ENCODE measurements at places on chromosomes 16 and 17.

DNA sequence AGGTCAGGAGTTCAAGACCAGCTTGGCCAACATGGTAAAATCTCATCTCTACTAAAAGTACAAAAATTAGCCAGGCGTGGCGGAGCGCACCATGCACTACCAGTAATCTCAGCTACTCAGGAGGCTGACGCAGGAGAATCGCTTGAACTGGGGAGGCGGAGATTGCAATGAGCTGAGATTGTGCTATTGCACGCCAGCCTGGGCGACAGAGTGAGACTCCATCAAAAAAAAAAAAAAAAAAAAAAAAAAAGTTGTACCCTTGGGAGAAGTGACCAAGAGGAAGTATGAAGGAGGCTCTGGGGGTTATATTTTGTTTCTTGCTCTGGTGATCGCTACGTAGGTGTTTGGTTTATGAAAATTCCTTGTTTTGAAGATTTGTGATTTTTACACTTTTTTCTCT is 66.3 kb downstream of the LITAF start:
- DNase-seq = no peak

DNA sequence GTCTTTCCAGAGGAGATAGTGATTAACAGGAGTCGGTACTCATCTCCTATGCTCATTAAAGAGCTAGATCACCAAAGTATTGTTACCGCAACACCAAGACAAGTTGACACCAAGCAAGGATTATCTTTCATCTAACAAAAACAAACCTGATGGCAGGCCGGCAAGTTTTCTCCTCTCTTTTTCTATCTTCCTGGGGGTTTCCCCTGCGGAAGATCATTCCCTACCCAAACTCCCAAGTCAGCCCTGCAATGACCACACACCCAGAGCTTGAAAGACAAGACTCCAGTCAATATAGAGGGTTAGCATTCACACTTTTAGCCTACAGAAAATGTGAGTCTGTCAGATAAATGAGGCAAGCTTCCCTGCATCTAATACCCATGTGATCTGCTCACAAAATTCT is 312.1 kb downstream of the SOX9 start:
- DNase-seq = no peak

- peak; percentile 81 for DNase-seq
Measured at GRCh38 chr16:15682105-15682570, 32.1 kb downstream of the NDE1 start.

GRCh38 chr17:68324114-68324513 is 32.8 kb downstream of the ARSG start:
- peak; percentile 31 for DNase-seq

DNA sequence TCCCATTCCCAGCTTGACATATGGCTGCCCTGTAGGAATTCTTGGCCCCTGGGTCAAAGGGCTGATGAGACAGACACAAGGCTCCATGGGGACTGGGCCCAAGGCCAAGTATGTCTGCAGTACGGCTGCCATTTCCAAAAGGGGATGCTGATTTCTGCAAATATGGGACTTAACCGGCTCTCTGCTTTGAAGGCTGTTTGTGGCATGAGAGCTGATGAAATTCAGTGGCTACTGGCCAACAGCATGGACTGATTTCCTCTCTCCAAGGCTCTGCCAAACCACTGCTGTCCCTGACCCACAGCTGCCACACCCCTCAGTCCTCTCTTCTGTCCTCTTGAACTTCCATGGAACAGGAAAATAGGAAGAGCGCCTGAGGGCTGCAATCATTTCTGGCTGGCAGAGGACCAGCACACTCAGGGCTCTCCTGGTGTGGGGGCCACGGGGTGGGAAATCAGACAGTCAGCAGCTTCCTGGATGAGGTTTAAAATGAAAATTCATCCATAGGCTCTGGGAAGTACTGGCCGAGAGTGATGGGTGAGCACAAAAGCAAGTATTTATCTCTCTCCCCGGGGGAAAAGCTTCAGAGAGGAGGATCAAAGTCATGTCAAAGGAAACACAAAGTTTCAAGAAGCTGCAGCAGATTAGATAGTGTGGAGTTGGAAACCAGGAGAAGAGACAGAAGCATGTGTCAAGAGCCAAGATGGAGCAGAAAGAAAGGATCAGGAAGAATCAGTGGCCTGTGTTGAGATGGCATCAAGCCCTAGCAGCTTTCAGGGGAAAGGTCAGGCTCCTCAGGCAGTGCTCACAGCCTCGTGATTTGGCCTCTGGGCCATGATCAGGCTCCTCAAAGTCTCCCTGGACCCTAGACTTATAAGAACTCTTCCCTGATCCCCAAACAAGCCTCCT is 64.1 kb upstream of the SREBF1 start:
- DNase-seq = peak; percentile 54

DNA sequence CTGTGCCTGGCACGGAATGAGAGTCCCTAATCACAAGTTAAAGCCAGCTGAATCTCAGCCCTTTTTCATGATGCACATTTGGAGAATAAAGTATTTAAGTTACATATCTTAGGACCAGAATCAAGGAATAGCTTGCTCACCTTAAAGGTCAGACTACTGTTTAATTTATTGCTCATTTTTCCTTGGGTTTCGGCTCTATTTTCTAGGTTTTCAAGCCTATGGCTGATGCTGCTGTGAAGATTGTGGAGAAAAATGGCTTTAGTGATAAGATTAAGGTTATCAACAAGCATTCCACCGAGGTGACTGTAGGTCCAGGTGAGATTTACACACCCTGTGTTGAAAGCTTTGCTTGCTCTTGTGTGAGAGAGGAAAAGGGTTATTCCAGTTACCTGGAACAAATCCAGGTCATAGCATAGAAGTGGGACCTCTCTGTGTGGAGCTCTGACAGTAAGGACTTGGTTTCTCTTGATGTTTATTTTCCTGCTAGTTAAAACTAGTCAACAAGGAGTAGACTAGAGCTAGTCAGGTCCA is 18.1 kb downstream of the PRMT7 start:
- DNase-seq = no peak

DNA sequence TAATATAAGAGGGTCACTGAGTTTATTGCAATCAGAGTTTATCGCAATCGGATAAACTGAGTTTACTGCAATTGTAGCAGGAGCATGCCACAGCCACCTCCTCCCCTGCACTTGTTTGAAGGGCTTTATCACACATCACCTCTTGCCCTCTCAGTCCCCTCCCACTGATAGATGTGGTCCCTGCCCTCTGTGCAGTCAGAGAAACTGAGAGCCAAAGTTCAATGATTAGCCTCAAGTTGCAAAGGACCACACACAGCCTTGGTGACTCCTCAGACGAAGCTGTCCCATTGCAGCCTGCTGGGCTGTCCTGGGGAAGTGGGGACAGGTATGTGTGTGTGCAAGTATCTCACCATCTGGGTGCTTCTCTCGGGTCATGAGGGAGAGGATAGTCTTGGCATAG is 13.6 kb downstream of the ACLY start:
- no peak for DNase-seq

DNA sequence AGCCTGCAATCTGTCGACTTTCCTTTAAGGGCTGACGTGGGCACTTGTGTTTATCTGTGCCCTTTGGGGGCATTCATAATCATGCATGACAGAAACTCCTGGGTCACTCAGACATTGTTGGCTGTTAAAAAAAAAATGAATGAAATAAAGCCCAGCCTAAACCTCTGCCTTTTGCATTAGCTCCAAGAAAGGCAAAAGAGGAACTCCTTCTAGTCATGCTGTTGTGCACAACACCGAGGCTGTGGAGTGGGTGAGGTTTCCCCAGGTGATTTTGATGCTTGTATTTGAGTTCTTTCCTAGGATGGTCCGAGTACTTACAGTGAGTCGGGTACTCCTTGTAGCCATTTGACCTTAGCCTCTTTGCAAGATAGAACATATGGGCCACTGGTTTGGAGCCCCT is 49.6 kb upstream of the IRX6 start:
- no peak for DNase-seq

DNA sequence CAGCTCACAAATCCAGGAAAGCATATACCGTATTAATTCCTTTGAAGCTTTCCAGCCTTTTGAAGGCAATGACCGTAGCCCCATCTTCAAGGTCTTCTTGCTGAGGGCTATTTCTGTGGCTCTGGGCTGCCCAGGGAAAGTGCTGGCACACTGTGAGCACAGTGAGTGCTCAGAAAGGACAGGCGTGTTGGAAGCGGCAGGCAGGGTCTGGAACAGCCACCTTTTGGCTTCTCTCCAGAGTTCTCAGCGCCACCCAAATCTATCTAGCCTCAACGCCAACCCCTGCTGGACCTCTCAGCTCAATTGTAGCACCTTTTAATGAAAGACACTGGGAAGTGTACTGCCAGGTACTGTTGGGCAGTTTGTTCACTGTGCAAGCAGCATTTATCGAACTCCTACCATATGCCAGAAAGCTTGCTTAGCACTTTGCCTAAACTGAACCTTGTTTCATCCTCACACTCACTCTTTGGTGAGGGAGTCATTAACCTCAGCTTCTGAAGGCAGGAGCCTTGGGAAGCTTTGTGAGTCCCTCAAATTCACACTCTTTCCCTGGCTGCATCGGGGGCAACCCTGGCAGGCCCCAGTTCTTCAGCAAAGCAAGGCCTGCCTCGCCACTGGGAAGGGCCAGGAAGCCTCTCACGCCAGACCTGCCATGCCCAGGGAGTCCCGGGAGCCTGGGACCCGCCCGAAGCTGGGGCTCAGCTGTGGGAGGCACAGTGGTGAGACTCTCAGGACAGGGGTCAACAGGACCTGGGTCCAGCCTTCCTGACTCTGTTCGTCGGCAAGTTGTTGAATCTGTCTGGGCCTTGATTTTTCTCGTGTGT is 13.5 kb upstream of the CIBAR2 start:
- no peak for DNase-seq

DNA sequence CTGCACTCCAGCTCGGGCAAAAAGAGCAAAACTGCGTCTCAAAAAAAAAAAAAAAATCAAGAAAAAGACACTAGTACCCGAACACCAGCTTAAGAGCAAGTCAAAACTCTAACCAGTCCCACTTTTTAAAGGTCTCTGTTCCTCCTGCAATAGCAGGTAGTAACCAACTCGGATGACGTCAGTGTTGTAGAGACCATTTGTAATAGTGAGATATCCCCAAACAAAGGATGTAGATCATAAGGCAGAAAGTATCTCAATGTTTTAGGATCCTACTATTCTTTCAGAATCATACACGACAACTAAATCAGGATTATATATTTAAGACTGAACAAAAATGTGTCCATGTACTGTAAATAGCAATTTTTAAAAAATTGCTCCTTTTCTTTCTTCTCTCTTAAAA is 2.4 kb downstream of the JPT1 start:
- DNase-seq = no peak

DNA sequence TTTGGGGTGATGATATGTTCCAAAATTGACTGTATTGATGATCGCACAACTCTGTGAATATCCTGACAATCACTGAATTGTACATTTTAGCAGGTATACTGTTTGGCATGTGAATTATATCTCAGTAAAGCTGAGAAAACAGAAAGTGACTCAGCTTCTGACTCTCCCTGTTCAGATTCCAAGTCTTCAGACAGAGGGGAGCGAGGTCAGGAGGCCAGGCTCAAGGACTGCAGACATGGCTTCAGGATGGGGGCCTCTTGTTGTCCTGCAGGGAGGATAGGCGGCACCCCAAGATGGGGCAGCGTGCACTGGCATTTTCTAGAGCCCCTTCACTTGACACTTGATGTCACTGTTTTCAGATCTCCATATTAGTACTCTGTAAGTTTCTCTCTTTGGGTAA is 45.6 kb downstream of the KNOP1 start:
- no peak for DNase-seq

- DNase-seq = no peak
Measured at GRCh38 chr16:28186752-28187151, 25.0 kb downstream of the XPO6 start.

DNA sequence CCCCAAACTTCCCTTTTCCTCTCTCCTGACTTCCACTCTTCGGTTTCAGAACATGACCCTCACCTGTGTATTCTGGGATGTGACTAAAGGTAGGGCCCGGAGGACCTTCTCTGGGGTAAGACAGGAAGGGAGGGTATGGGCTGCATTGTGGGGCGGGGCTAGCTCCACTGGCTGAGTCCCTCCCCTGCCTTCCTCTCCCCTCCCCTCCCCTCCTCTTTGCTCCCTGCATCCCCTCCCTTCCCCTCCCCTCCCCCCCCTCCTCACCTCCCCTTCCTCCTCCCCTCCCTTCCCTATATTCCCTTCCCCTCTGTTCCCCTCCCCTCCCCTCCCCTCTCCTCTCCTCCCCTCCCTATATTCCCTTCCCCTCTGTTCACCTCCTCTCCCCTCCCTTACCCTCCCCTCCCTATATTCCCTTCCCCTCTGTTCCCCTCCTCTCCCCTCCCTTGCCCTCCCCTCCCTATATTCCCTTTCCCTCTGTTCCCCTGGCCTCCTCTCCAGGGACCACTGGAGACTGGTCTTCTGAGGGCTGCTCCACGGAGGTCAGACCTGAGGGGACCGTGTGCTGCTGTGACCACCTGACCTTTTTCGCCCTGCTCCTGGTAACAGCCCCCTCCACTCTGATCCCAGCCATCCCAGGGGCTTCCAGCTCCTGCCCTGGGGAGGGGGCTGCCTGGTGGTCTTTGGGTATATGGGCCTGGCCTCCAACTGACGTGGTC is 11.8 kb downstream of the ADGRG3 start:
- no peak for DNase-seq

DNA sequence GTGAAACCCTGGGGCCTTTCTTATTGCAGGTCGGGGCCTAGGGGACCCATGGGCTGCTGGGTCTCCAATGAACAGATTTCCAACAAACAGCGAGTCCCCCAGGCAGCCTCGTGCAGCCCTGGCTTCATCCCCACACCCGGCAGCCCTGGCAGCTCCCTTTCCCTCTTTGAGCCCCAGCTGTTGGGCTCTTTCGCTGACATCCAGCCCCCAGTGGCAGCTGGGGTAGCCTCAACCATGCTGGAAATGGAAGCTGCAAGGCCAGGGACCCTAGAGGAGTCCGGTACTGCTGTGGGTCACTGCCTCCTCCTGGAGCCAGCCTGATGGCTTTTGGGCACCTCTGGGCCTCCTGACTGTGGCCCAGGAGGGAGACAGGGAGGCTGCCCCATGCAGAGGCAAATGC is 5.9 kb downstream of the RPUSD1 start:
- DNase-seq = no peak

- DNase-seq = no peak
Measured at GRCh38 chr16:56198006-56198754, 6.9 kb downstream of the GNAO1 start.

GRCh38 chr16:77399066-77399465 is 35.8 kb downstream of the ADAMTS18 start:
- DNase-seq = no peak

- DNase-seq = no peak
Measured at GRCh38 chr16:1355591-1355990, 3.9 kb downstream of the GNPTG start.

GRCh38 chr16:8323153-8323552 is 267.2 kb downstream of the TMEM114 start:
- no peak for DNase-seq

DNA sequence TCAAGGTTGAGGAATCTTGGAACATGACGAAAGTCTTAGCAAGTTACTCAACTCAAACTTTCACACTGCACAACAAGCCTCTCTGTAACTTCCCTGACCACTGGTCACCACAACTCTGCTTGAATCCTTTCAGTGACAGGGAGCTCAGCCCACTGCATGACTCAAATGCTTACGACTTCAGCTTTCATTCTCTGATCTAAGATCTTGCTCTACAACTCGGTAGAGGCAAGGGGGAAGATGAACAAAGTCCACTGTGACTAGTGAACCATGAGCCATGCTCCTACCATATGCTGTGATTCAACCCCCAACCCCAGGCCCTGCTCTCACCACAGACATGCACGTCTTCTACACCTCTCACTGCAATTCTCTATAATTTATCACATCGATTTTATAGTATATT is 160.9 kb downstream of the SLC39A11 start:
- peak; percentile 70 for DNase-seq

- DNase-seq = no peak
Measured at GRCh38 chr16:85335584-85336491, 223.6 kb upstream of the CIBAR2 start.

All from suppressor macrophage treated with lipopolysaccharide for 4 hours (primary cell).